ENCODE measurements at places on chromosomes 6 and 20. TPM values are rescaled to one million over a fixed set of nuclear protein-coding genes. Genes with fewer than 3 reads are reported as not detected.

SIM1 gene
- 0.05 TPM for total RNA-seq

UNC93A gene
- total RNA-seq: 2.8 TPM

SNHG17 gene
- 11.0 TPM for total RNA-seq

FAXC gene
- 2.9 TPM for total RNA-seq

HNF4A gene
- 0.05 TPM for total RNA-seq

VARS2 gene
- total RNA-seq: 30.3 TPM

TCP11 gene
- total RNA-seq: 0.33 TPM

HAO1 gene
- 0.05 TPM for total RNA-seq

RIPPLY2 gene
- total RNA-seq: 0.28 TPM

OR2W1 gene
- total RNA-seq: not detected

PNPLA1 gene
- 0.09 TPM for total RNA-seq

C20orf141 gene
- total RNA-seq: not detected

TMEM63B gene
- 7.5 TPM for total RNA-seq

MYCT1 gene
- total RNA-seq: 3.5 TPM

MUC21 gene
- under 0.01 TPM for total RNA-seq

NTSR1 gene
- total RNA-seq: 0.09 TPM

PBOV1 gene
- total RNA-seq: not detected

TINAG gene
- not detected for total RNA-seq

BPIFB4 gene
- total RNA-seq: 0.05 TPM

GPR63 gene
- 0.71 TPM for total RNA-seq

NOTCH4 gene
- total RNA-seq: 2.5 TPM

AVP gene
- 0.33 TPM for total RNA-seq

SLC4A11 gene
- 0.14 TPM for total RNA-seq

FOXP4 gene
- total RNA-seq: 2.0 TPM

VIP gene
- 0.14 TPM for total RNA-seq

CGAS gene
- 6.1 TPM for total RNA-seq

CCN5 gene
- total RNA-seq: 0.05 TPM

OVOL2 gene
- 0.94 TPM for total RNA-seq

EPPIN gene
- not detected for total RNA-seq
